ENCODE measurements at places on chromosomes 16 and 17. TPM values are rescaled to one million over a fixed set of nuclear protein-coding genes. Genes with fewer than 3 reads are reported as not detected.

DNA sequence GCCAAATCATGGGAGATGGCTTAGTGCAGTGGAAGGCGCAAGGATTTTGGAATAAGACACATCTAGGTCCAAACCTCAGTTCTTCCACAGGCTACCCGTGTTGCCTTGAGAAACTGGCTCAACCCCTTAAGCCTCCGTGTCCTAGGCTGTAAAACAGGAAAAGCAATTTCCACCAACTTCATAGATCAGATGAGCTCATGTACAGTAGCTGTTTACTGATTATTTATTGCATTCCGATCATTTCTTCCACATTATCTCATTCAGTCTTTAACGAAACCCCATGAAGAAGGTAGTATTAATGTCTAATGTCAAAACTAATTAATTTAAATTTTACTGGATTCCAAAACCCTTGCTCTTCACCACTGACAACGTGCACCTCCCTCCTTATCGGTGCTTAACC, 231.6 kb downstream of the GRIN2A start:
- no peak for DNase-seq

GRCh38 chr17:9242497-9242881, 221.2 kb downstream of the NTN1 start:
- DNase-seq: no peak

PCYT2 gene
- total RNA-seq: 28.8 TPM

DNA sequence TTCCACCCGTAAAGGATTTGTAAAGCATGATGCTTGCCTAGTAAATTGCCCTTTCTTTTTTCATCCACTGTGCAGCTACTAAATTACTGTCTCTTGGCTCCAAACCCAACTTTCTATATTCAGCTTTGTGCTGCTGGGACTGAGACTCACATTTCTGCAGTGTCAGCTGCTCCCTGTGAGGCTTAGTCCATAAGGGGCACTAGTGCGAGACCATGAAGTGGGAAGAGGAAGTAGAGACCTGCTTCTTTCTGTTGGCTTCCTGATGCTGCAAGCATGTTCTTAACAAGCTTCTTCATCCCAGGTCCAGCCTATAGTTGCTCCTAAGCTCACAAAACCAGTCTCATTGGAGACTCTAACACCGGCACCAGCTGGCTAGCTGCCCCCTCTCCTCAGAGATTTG, 74.9 kb upstream of the HS3ST2 start:
- no peak for DNase-seq

- no peak for DNase-seq
Observed at GRCh38 chr17:31529841-31530251, 138.4 kb downstream of the RAB11FIP4 start.

DNA sequence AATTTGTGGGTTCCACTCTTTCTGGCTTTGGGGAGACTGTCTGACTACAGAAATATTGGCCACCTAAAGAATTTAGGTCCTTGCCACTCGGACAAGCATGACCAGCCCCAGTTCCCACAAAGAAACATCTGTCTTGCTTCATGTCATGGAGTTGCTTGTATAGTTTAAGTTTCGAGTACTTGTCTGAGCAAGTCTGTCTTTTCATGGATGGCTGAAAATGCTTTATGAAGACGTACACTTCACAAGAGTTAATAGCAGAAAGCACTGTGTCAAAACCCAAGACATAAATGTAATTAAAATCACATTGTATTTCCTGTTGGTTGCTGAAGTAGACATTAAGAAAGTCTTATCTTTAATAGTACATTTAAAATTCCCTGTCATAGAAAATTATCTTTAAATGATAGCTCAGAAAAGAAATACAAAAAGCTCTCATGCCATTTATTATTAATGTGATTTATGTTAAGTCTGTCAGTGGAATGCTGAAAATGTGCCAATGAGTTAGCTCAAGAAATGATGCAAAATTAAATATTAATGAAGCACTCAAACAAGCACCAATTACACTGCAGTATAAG, 29.8 kb upstream of the XYLT2 start:
- DNase-seq: no peak
